Astrocyte (in vitro differentiated cells and primary cell): ENCODE measurements at places on chromosomes 12 and 14.

DNA sequence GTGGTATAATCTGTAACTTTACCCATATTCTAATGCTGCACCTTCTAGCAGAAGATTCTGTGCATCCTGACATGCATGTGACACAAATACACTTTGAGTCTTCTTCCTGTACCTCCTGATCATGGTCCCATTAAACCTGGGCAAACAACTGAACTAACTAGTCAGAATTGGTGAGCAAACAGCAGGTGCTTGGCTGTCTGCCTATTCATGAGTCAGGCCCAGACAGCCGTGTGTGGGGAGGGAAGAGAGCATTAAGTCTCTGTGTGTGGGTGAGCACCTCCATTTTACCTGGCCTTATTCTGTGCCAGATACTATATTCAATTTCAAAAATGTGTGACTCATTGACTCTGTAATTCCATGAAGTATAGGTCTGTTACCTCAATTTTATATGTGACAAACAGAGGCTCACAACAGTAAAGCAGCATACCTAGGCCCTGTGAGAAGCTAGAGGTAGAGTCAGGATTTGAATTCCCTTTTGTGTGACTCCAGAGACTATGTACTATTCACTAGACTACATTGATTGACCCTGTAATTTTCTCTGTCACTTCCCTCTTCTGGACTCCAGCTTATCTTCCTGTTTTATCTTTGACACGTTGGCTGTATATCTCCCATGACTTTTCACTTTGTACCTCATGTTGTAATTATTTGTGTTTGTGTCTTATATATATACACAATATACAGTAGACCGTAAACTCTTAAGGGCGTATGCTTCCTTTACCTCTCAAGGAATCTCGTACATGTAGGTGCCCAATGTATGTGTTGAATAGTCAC is 32.2 kb downstream of the SUSD6 start:
- H3K36me3 ChIP-seq, result no peaks in the 10 kb centered on the region
- H3K27me3 ChIP-seq, result no peaks in the 10 kb centered on the region
- peaks cover 17% of the 10 kb centered on the region for H3K4me1 ChIP-seq

- H3K36me3 ChIP-seq, result no peaks in the 10 kb centered on the region
- no peak overlapping the region for H3K27ac ChIP-seq
- DNase-seq, result no peak
Measured at GRCh38 chr14:89624500-89625156, 207.6 kb upstream of the FOXN3 start.

DNA sequence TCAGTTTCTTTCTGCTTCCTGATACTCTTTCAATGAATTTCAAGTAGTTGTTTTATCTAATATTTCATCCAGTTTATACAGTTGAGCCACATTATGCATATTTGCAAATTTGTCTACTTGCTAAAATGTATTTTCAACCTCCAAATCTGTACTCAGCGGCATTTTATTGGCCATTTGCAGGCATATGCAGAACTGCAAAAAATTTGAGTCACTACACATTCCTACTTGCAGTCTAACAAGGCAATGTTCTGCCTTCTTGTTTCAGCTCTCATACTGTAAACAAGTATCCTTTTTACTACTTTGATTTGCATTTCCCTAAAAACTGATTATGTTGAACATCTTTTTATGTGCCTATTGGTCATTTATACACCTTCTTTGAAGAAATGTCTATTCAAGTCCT is 55.0 kb downstream of the POLR3B start:
- H3K27ac ChIP-seq, result no peak overlapping the region
- no peak overlapping the region for H3K4me3 ChIP-seq
- no peaks in the 10 kb centered on the region for H3K27me3 ChIP-seq
- DNase-seq, result no peak
- no peaks in the 10 kb centered on the region for H3K36me3 ChIP-seq
- peaks cover 23% of the 10 kb centered on the region for H3K4me1 ChIP-seq

DNA sequence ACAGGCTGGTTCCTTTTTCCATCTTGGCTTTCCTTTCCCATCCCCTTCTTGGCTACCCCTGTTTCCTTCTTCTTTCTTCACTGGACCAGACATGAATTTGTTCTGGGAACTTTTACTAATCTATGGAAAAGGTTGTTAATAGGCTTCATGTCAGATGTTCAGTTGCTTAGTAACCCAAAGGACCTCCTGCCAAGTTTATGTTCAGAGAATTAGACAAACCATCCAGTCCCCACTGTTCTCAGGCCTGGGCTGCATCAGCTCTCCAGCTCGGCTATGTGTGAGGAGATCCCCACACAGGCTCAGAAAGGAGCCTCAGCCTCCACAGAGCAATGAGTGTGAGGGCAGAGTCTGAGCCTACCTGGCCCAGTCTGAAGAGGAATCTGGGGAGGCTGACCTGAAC is 78.0 kb downstream of the AKAP6 start:
- no peaks in the 10 kb centered on the region for H3K27me3 ChIP-seq
- peak; percentile 29 for DNase-seq
- no peak overlapping the region for H3K27ac ChIP-seq
- no peak overlapping the region for H3K4me3 ChIP-seq

- H3K4me3 ChIP-seq, result no peak overlapping the region
- peaks cover 4% of the 10 kb centered on the region for H3K27me3 ChIP-seq
- no peak for DNase-seq
- H3K36me3 ChIP-seq, result no peaks in the 10 kb centered on the region
Measured at GRCh38 chr14:55873169-55873568, 245.0 kb upstream of the PELI2 start.

DNA sequence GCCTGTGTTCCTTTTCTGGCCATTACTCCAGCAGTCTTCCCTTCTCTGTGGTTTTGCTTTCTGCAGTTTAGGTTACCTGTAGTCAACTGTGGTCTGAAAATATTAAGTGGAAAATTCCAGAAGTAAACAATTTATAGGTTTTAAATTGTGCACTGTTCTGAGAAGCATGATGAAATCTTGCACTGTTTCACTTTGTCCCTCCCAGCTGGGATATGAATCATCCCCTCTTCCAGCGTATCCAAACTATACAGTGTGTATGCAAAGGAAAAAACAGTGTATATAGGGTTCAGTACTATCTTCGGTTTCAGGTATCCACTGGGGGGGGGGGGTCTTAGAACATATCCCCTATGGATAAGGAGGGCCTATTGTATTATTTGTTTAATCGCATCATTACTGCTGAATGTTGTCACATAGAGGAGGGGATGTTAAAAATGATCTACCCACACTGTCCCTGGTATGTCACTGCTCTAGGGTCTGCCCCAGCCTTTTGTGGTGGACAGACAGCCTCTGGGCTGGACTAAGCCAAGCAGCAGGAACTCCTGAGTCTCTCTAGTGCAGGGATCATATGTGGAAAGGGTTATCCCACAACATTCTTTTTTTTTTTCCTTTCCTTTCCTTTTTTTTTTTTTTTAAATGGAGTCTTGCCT is 109.1 kb upstream of the MAX start:
- no peak overlapping the region for H3K4me3 ChIP-seq
- H3K27ac ChIP-seq, result peak overlapping the region; percentile 14
- H3K36me3 ChIP-seq, result no peaks in the 10 kb centered on the region
- no peaks in the 10 kb centered on the region for H3K27me3 ChIP-seq
- peaks cover 29% of the 10 kb centered on the region for H3K4me1 ChIP-seq
- peak; percentile 55 for DNase-seq

GRCh38 chr14:76500480-76500879 is 124.5 kb downstream of the ESRRB start:
- no peaks in the 10 kb centered on the region for H3K27me3 ChIP-seq
- no peak overlapping the region for H3K27ac ChIP-seq
- no peak for DNase-seq

DNA sequence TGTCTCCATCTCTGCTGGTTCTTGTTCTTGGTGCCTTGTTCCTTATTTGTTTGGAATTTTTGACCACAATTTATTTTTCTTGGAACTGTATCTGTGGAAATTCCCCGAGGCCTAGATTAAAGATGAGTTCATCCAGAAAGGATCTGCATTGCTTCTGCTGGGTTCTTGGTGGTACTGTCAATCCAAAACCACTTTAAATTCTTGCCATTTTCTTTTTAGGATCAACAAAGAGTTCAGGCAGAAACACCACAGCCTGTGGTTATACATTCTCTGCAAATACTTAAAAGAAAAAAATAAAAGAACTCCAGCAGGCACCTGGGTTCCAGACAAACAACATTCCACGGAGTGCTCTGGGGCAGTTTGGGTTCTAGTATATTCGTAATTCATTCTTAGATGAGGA is 6.0 kb upstream of the VAMP1 start:
- no peak overlapping the region for H3K4me3 ChIP-seq
- H3K27me3 ChIP-seq, result peaks cover 2% of the 10 kb centered on the region
- peak overlapping the region; percentile 36 for H3K27ac ChIP-seq
- peak; percentile 89 for DNase-seq

DNA sequence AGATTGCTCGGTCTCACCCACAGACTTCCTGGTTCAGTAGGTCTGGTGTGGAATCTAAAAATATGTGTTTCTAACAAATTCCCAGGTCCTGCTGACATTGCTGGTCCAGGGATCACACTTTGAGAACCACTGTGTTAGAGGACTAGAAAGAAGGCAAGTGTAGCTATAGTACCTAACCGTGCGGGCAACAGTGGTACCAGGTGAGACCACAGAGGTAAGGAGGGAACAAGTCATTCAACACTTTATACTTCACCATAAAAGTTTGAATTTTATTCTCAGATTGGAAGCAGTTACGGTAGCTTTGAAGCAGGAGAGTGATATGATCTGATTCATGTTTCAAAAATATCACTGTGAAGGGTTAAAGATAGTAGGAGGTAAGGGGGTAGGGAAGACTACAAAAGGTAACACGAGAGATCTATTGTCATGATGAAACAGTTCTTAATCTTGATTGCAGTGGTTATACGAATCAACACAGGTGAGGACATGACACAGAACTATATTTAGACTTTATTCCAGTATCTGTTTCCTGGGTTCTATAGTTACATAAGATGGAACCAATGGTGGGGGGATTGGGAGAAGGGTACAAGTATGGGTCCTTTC is 73.5 kb downstream of the CDK17 start:
- peaks cover 29% of the 10 kb centered on the region for H3K36me3 ChIP-seq

DNA sequence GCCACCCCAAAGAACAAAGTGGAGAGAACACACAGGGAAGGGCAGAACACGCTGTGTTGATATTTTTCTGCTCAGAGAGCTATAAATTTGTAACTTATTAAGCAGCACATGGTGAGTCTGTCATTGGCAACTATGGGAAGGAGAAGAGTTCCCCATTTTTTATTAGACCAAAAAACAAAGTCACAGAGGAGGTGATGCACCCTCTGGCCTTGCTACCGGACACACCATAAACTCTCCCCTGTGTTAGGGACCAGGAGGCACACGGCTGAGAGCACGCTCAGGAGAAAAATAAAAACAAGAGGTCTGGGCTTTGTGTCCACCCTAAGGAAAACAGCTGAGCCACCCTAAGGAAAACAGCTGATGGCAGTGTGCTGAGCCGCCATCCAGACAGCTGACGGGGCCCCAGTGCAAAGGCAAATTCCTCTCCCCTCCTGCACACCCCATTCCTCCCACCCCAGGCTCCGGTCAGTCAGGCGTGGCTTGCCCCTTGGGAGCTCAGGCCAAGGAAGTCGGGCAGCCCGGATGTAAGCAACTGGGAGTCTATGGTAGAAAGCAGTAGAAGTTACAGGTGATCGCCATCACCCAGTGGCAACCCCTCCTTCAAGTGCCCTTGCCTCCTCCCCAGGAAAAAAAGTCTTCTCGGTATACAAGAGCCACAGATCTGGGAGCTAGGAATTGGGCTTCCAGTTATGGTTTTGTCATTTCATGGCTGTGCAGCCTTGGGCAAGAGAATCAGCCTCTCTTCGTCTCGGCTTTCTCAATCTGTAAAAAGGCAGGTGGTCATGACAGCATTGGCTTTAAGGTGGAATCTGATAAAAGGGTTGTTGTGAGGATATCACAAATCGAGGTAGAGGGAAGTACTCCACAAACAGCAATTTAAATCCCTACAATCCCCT is 2.4 kb downstream of the PXN start:
- no peaks in the 10 kb centered on the region for H3K27me3 ChIP-seq
- DNase-seq, result no peak
- peaks cover 38% of the 10 kb centered on the region for H3K4me1 ChIP-seq
- H3K36me3 ChIP-seq, result no peaks in the 10 kb centered on the region

- no peak overlapping the region for H3K27ac ChIP-seq
- H3K4me3 ChIP-seq, result no peak overlapping the region
- no peaks in the 10 kb centered on the region for H3K36me3 ChIP-seq
- DNase-seq, result no peak
- H3K27me3 ChIP-seq, result no peaks in the 10 kb centered on the region
- H3K4me1 ChIP-seq, result no peaks in the 10 kb centered on the region
Measured at GRCh38 chr12:51036279-51036678, 10.1 kb upstream of the SLC11A2 start.

GRCh38 chr14:42174357-42174756 is 567.7 kb downstream of the LRFN5 start:
- H3K4me3 ChIP-seq, result no peak overlapping the region
- DNase-seq, result no peak
- no peak overlapping the region for H3K27ac ChIP-seq

- no peaks in the 10 kb centered on the region for H3K27me3 ChIP-seq
- H3K36me3 ChIP-seq, result no peaks in the 10 kb centered on the region
- H3K27ac ChIP-seq, result no peak overlapping the region
- peaks cover 32% of the 10 kb centered on the region for H3K4me1 ChIP-seq
- DNase-seq, result no peak
- no peak overlapping the region for H3K4me3 ChIP-seq
Measured at GRCh38 chr14:51607711-51608110, 44.0 kb upstream of the FRMD6 start.
